Stimulated activated CD8-positive, alpha-beta memory T cell treated with anti-CD3 and anti-CD28 coated beads, Interleukin-7, amount 100 ng/mL, for 24 hours (primary cell): ENCODE measurements at places on chromosomes 6 and 20.

DNA sequence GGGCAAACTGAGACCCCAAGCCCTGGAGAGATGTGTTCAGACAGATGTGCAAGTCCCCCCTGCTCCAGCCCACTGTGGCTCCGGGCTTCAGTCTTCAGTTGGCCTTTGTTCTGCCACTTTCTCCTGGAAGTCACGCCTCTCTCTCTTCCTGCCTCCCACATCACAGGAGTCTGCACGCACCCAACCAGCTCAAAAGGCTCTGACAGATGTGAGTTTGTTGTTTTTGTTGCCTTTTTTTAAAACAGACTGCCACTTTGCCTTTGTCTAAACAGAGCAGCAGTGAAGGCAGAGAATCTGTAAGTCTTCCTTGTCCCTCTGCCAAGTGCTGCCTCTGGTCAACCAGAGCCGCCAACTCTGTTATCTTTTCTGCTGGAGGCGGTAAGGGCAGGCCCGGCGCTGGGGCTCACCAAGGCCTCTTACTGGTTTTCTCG lies 149.7 kb downstream of the TFAP2C start:
- no peak for DNase-seq

- DNase-seq, result no peak
Measured at GRCh38 chr6:75997696-75998095, 74.8 kb downstream of the IMPG1 start.

DNA sequence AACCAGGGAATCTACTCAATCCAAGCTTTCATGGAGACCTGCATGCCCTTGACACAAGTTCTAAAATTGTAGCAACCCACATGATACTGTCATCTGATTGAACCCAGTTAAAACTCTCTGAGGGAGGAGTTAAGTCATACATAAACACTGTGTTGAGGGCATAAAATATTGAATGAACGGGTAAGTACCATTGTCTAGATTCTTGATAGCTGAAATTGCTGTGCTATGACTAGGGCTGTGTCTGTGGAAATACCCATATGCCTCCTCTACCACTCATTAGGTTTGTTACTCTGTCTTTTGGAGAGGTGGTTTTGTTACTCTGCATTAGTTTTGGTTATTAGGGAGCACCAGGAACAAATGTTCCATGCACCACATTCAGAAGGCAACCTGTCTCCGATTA lies 7.6 kb downstream of the ENPP4 start:
- DNase-seq, result no peak

- no peak for DNase-seq
Measured at GRCh38 chr6:34531580-34532201, 24.4 kb downstream of the SPDEF start.

GRCh38 chr20:63089051-63089907 lies 82.5 kb upstream of the BHLHE23 start:
- no peak for DNase-seq

DNA sequence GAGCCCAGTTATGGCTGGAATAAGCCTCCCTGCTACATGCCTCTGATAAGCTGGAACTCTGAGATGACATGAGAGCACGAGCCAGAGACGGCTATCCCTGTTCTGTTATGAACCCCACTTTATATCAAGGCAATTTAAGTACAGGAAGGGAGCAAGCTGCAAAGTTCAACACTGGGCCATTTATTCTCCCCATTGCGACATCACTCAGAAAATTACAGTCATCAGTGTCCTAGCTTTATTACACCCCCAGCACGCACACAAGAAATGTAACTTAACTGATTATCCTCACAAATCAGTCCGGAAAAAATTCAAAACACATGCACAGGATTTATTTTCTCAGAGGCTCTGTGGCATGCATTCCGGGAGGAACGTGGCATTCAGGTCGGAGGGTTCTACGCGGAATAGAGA lies 125.3 kb upstream of the SLC2A12 start:
- no peak for DNase-seq

- DNase-seq, result no peak
Measured at GRCh38 chr6:133340557-133340956, 99.4 kb downstream of the EYA4 start.

GRCh38 chr6:138538390-138539031 lies 39.2 kb upstream of the NHSL1 start:
- DNase-seq, result no peak

DNA sequence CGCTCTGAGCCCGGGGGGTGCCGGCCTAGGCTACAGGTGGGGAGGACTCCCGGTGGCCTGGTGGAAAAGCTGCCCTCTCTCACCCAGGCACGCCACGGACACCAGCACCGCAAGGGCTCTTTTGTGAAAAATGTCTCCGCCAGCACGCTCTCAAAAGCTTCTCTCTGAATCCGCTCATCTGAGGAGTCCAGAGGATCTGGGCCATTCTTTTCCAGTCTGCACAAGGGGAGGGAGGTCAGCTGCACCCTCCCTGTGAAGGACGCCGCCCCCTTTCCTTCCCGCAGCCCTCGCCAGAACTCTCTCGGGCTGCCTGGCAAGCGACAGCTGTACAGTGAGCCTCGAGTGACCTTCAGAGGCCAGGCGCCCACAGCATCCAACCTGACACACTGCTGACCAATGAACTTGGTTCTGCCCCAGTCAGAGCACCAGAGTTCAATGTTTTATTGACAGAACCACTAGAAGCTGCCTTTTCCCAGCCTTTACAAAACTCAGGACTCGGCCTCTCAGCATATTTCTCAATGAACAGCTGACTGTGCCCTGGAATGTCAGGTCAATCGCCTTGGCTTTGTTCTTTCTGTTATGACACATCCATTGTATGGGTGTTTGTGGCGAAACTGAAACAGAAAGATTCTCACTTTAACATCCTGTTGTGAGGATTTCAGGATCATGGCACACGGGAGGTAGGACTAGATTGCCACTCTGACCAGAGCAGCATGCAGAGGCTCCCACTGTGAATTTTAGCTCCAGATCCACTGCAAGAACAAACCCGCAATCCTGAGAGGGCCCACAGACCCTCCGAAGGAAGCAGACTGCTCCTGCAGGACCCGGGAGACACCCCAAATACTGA lies 26.7 kb downstream of the SERPINB9 start:
- no peak for DNase-seq

DNA sequence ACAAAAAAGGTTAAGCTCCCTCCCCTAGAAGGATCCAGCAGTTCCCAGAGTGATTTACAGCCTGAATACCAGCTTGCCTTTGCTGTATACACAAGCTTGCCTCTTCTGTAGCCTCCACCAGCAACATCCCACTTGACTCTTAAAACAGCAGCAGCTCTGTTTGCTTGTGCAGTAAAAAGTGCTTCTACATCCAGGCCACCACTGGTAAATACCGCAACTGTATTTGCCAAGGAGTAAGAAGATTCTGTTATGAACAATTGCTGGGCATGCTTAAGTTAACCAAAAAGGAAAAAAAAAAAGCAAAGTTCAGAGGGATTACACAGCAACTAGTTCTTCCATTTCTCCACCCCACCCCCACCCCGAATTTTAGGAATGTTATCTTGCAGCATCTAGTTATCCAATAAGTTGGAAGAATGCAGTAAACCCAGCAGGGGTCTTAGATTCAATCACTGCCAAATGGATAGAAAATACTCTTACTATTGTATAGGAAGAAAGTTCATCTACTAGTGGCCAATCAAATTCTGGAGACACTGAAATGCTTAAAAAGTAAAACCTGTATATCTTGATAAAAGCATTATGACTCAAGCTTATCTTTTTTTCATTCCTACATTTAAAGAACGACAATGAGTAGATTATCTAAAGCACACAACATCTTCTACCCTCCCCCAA lies 4.8 kb downstream of the SALL4 start:
- no peak for DNase-seq

- no peak for DNase-seq
Measured at GRCh38 chr6:44258325-44258863, 1.1 kb upstream of the SLC35B2 start.

DNA sequence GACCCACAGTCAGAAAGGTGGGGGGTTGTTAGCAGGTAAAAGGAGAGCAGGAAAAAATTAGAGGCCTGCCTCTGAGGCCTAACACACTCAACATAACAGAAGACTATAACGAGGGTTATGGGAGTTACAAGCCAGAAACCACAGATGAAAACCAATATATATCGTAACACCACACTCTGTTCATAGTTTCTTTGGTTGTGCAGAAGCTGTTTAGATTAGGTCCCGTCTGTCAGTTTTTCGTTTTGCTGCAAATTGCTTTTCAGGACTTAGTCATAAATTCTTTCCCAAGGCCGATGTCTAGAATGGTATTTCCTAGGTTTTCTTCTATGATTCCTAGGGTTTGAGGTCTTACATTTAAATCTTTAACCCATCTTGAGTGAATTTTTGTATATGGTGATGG lies 3.7 kb upstream of the MAP3K5 start:
- DNase-seq, result no peak
